ENCODE measurements at places on chromosomes 2 and 18. TPM values are rescaled to one million over a fixed set of nuclear protein-coding genes. Genes with fewer than 3 reads are reported as not detected.
A peak's percentile ranks its signal among the peaks of the same experiment; 100 is the strongest.

- no peak overlapping the region for H3K27ac ChIP-seq
- H3K27me3 ChIP-seq = no peaks in the 10 kb centered on the region
- no peak for DNase-seq
- H3K36me3 ChIP-seq = no peaks in the 10 kb centered on the region
Measured at GRCh38 chr18:7541835-7542234, 25.3 kb upstream of the PTPRM start.

DNA sequence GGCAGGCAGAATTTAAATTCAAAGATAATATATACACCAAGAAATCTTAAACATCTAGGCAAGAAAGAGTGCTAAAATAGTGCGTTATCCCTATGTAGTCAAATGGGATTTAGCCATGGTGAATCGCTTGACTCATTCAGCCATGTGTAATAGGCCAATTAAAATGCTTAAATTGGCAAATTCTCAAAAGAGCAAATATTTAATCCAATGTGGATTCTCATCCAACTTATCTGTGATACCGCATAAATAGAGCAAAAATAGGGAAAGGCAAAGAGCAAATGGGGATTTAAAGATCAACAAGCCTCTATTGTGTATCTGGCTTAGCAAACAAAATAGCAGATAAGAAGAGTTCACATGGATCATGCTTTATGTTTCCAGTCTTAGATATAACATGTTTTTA is 123.2 kb upstream of the RPRM start:
- H3K27ac ChIP-seq = no peak overlapping the region
- no peaks in the 10 kb centered on the region for H3K4me1 ChIP-seq
- no peak overlapping the region for H3K4me3 ChIP-seq
- no peaks in the 10 kb centered on the region for H3K27me3 ChIP-seq
- H3K36me3 ChIP-seq = no peaks in the 10 kb centered on the region

GRCh38 chr18:64992654-64993053 is 758.2 kb upstream of the CDH7 start:
- no peak overlapping the region for H3K27ac ChIP-seq
- peaks cover 1% of the 10 kb centered on the region for H3K27me3 ChIP-seq
- H3K4me3 ChIP-seq = no peak overlapping the region
- DNase-seq = no peak
- H3K36me3 ChIP-seq = no peaks in the 10 kb centered on the region
- peaks cover 6% of the 10 kb centered on the region for H3K4me1 ChIP-seq

The GCG gene
- not detected for total RNA-seq

The PTPRN gene
- total RNA-seq = 1.1 TPM

GRCh38 chr18:9539283-9539682 is 64.0 kb downstream of the RALBP1 start:
- H3K4me3 ChIP-seq = no peak overlapping the region
- peaks cover 11% of the 10 kb centered on the region for H3K27me3 ChIP-seq
- no peak for DNase-seq
- H3K36me3 ChIP-seq = peaks cover 20% of the 10 kb centered on the region
- H3K4me1 ChIP-seq = no peaks in the 10 kb centered on the region

The ALPP gene
- total RNA-seq = not detected

GRCh38 chr18:56861244-56861643 is 210.1 kb downstream of the WDR7 start:
- no peak overlapping the region for H3K27ac ChIP-seq
- no peaks in the 10 kb centered on the region for H3K27me3 ChIP-seq
- H3K36me3 ChIP-seq = no peaks in the 10 kb centered on the region
- H3K4me3 ChIP-seq = no peak overlapping the region
- H3K4me1 ChIP-seq = peaks cover 2% of the 10 kb centered on the region

DNA sequence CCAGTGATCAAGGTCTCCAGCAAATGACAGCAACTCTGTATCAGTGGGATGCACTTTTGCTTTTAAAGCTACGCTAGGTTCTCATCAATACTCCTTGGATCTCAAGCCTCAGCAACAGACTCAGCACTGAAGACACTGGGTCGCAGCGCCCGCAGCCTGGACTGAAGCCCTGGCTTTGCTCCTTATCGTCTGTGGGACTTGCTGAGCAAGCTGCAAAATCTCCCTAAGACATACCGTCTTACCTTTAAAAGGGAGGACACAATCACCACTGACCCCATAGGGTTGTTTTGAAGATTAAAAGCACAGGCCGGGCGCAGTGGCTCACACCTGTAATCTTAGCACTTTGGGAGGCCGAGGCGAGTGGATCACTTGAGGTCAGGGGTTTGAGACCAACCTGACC is 8.1 kb downstream of the CYB5A start:
- DNase-seq = no peak
- H3K36me3 ChIP-seq = peaks cover 10% of the 10 kb centered on the region
- peaks cover 71% of the 10 kb centered on the region for H3K4me1 ChIP-seq

The SLC8A1 gene
- total RNA-seq = 0.80 TPM

The CHRND gene
- not detected for total RNA-seq

DNA sequence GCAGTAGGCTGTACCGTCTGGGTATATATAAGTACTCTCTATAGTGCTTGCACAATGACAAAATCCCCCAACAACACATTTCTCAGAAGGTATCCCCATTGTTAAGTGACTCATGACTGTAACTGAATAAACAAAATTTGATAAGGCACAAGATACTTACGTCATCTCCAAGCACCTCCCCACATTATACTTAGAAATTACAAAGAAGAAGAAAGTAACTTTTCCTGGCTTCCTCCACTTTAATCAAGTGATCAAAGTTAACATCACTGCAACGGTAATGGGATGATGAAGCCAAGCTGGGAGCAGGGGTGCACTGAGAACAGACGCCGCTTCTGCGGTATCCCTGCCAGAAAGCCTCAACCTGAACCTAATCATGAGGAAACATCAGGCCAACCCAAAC is 9.7 kb downstream of the TNS1 start:
- H3K36me3 ChIP-seq = no peaks in the 10 kb centered on the region
- no peak for DNase-seq
- H3K27me3 ChIP-seq = peaks cover 12% of the 10 kb centered on the region

GRCh38 chr2:69007603-69008002 is 5.4 kb upstream of the ANTXR1 start:
- H3K36me3 ChIP-seq = peaks cover 2% of the 10 kb centered on the region
- peaks cover 13% of the 10 kb centered on the region for H3K4me1 ChIP-seq
- DNase-seq = no peak
- H3K27me3 ChIP-seq = peaks cover 2% of the 10 kb centered on the region

DNA sequence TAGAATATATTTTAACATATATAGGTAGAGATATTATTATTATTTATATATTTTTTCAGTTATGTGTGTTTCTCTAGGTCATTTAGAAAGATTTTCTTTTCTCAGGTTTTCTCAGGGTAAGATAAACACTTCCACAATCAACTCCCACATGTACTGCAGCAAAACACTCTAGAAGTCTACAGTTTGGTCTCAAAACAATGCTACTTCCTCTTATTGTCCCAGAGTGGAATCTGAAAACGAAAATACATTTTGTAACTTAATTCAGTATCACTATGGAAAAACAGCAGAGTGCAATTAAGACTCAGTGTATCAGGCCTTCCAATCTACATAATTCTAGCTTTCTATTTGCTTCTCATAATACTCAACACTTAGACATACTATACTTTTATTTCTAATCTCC is 190.1 kb upstream of the SLC35G4 start:
- peaks cover 1% of the 10 kb centered on the region for H3K27me3 ChIP-seq
- peaks cover 15% of the 10 kb centered on the region for H3K4me1 ChIP-seq
- H3K4me3 ChIP-seq = no peak overlapping the region
- H3K36me3 ChIP-seq = peaks cover 3% of the 10 kb centered on the region
- DNase-seq = no peak
- peak overlapping the region; percentile 95 for H3K27ac ChIP-seq

The TDRD15 gene
- total RNA-seq = 0.05 TPM

DNA sequence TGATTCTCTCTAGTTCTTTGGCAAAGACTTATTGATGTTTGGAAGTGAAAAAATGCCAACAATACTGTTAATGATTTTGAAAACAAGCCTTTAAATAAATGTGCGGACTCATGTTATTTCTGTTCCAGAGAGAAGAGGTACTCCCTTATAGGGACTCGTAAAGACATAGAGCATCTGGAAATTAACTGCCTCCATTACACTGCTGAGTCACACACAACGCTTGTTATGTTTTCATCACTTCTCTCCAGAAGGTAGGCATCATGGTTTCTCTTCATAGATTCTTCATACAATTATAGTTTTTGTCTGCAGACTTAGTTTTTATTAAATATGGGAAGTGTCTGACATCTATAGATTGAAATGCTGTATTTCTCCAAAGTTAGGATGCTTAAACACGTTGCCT is 302.5 kb upstream of the EPC2 start:
- no peak overlapping the region for H3K27ac ChIP-seq
- H3K4me3 ChIP-seq = no peak overlapping the region
- H3K27me3 ChIP-seq = peaks cover 2% of the 10 kb centered on the region
- peaks cover 5% of the 10 kb centered on the region for H3K36me3 ChIP-seq

DNA sequence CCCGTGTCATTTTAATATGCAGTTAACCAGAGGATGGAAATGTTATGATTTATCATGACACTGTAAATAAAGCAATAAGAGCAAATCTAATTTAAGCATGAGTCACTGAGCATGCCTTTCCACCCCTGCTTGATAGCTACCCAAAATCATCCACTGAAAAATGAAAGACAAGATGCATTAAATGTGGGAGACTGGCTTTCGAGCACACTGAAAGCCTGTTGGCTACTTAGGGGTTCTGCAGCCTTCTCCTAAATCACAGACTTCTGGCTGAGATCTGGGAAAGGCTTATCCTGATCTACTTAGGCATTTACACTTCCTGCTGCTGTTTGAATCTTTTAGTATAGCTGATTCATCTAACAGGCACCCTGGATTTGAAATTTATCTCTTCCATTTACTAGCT is 778.3 kb upstream of the CDH7 start:
- H3K4me3 ChIP-seq = no peak overlapping the region
- no peak overlapping the region for H3K27ac ChIP-seq
- no peaks in the 10 kb centered on the region for H3K4me1 ChIP-seq

The MATN3 gene
- total RNA-seq = 8.9 TPM

GRCh38 chr2:36423172-36423571 is 67.6 kb downstream of the CRIM1 start:
- no peak for DNase-seq
- peaks cover 34% of the 10 kb centered on the region for H3K36me3 ChIP-seq

The KLHL41 gene
- total RNA-seq = 0.10 TPM

GRCh38 chr18:24968238-24968775 is 383.7 kb downstream of the ZNF521 start:
- H3K36me3 ChIP-seq = no peaks in the 10 kb centered on the region
- H3K4me1 ChIP-seq = no peaks in the 10 kb centered on the region
- no peak for DNase-seq
- no peaks in the 10 kb centered on the region for H3K27me3 ChIP-seq
- no peak overlapping the region for H3K27ac ChIP-seq

GRCh38 chr18:43590182-43590903 is 313.1 kb upstream of the SYT4 start:
- no peak overlapping the region for H3K4me3 ChIP-seq
- H3K4me1 ChIP-seq = peaks cover 1% of the 10 kb centered on the region
- peaks cover 1% of the 10 kb centered on the region for H3K27me3 ChIP-seq
- no peaks in the 10 kb centered on the region for H3K36me3 ChIP-seq
- no peak for DNase-seq
- H3K27ac ChIP-seq = no peak overlapping the region

DNA sequence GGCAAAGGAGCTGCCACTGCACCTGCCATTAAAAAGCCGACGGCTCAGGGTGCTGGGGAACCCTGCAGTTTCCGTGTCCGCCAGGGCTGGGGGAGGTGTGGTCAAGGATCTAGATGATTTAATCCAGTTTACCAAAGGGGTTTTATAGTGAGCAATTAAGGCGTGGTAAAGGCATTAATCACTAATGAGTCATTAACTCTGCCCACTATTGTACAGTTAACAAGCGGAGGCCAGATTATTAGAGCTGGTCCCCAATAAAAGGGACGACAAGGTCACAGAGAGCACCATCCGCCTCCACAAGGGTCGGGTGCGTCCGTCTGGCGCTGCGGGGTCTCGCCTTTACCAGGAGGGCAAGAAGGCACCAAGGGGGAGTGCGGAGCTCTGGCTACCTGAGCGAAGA is 9.6 kb downstream of the RAX start:
- peaks cover 38% of the 10 kb centered on the region for H3K27me3 ChIP-seq
- H3K27ac ChIP-seq = no peak overlapping the region
- H3K4me1 ChIP-seq = peaks cover 9% of the 10 kb centered on the region

DNA sequence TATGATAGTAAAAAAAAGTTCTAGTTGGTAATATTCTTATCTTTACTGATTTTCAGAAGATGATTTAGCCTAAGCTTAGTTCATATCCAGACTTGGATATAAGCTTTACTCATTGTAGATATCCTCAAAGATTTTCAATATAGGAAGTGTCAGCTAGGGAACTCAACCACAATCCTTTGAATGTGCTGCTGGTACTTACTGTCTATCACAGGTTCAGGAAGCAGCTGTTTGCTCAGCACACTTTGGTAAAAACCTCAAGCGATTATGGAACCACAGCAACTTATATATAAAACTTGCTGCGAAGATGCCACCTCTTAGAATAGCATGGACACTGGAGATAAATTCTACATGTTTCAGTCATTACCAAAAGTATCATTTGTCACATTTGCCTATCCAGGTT is 60.1 kb upstream of the TNFRSF11A start:
- no peak overlapping the region for H3K4me3 ChIP-seq
- H3K27ac ChIP-seq = no peak overlapping the region
- H3K27me3 ChIP-seq = no peaks in the 10 kb centered on the region
- no peak for DNase-seq
- H3K36me3 ChIP-seq = no peaks in the 10 kb centered on the region

GRCh38 chr2:37110306-37111212 is 26.2 kb downstream of the GPATCH11 start:
- H3K4me1 ChIP-seq = peaks cover 9% of the 10 kb centered on the region
- H3K4me3 ChIP-seq = no peak overlapping the region
- no peaks in the 10 kb centered on the region for H3K27me3 ChIP-seq
- H3K27ac ChIP-seq = no peak overlapping the region
- peaks cover 21% of the 10 kb centered on the region for H3K36me3 ChIP-seq

GRCh38 chr18:11251891-11252270 is 102.5 kb upstream of the PIEZO2 start:
- peak overlapping the region; percentile 0 for H3K27ac ChIP-seq
- H3K4me1 ChIP-seq = peaks cover 13% of the 10 kb centered on the region
- H3K27me3 ChIP-seq = no peaks in the 10 kb centered on the region
- DNase-seq = no peak

The HRH4 gene
- not detected for total RNA-seq

DNA sequence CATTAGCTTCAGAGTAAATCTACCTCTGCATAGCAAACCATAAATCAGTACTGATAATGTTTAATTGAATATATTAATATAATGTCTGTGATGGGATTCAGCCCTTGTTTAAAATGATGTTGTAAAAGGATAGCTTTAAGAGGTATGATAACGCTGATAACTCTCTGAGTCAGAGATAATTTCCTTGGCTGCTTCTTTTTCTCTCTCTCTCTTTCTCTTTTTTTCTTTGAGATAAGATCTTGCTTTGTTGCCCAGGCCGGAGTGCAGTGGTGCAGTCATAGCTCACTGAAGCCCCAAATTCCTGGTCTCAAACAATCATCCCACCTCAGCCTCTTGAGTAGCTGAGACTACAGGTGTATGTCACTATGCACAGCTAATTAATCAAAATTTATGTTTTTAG is 35.7 kb downstream of the CDH7 start:
- DNase-seq = no peak
- no peaks in the 10 kb centered on the region for H3K4me1 ChIP-seq
- H3K4me3 ChIP-seq = no peak overlapping the region
- H3K36me3 ChIP-seq = no peaks in the 10 kb centered on the region

The GREB1L gene
- total RNA-seq = 105 TPM

The MEIS1 gene
- total RNA-seq = 13.3 TPM

The HOXD3 gene
- 4.1 TPM for total RNA-seq

GRCh38 chr2:21372654-21373053 is 248.9 kb downstream of the TDRD15 start:
- H3K36me3 ChIP-seq = no peaks in the 10 kb centered on the region
- H3K27ac ChIP-seq = no peak overlapping the region
- H3K27me3 ChIP-seq = no peaks in the 10 kb centered on the region
- H3K4me1 ChIP-seq = no peaks in the 10 kb centered on the region
- peak; percentile 34 for DNase-seq
- H3K4me3 ChIP-seq = no peak overlapping the region

GRCh38 chr2:165497659-165498317 is 28.3 kb downstream of the CSRNP3 start:
- H3K4me1 ChIP-seq = no peaks in the 10 kb centered on the region
- H3K27ac ChIP-seq = no peak overlapping the region
